ENCODE measurements at places on chromosomes 2 and 18.

DNA sequence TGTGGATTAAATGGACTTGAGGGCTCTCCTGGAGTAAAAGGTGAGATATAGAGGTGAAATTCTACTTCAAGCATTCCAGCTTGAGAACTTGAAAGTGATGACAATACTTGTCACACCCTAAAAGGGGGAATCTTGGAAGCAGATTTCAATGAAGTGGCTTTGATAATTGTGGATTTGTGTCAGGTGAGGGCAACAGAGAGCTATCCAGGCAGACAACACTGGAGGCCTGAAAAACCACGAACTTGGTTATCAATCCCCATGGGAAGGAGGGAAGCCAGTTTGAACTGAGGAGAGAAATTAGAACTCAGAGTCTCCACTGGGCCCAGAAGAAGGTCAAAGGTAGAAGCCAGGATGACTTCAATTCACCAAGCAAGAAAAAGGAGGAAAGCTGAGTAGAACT lies 263.9 kb downstream of the FIGN start:
- no peak for DNase-seq

- DNase-seq = no peak
Observed at GRCh38 chr2:48319863-48320262, 210.1 kb upstream of the STON1 start.

- DNase-seq = no peak
Observed at GRCh38 chr18:64401268-64402060, 252.6 kb upstream of the LINC00305 start.

GRCh38 chr2:233990261-233990798 lies 60.2 kb upstream of the SPP2 start:
- DNase-seq = no peak

- peak; percentile 44 for DNase-seq
Observed at GRCh38 chr2:197920592-197921201, 116.3 kb downstream of the PLCL1 start.

DNA sequence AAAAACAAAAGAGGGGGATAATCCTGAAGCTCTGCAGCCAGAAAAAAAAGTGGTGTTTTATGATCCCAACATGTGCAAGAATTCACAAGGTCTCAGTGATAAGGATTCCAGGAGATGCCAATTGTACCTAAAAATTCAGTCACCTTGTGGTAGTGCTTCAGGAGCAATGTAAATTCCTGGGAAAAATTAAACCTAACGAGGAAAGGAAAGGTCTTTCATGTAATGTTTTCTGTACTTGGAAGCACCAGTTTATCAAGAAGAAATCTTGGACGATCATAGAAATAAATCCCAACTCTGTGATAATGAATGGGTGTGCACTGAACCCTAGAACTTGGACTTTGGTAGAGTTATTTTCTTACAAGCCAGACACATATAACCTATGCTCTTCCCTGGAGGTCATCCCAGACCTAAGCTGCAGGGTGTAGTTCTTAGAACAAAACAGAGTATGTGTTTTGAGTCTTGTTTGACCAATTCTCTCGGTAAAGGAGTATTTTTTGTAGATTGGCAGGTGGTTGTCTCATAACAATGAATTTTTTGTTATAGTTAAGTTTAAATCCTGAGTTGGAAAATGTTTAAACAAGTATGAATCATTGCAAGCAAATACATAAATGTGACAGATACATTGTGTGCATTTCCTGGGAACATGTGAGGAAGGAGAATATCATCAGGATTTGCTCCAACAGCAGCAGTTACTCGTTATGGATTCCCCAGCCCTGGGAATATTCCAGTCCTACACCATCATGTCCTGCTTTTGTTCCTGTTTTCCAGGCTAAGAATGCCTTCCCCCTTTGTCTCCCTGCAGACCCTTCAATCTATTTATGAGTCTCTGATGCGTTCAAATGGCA lies 224.6 kb downstream of the NAPG start:
- no peak for DNase-seq

- DNase-seq = peak; percentile 50
Observed at GRCh38 chr2:50535971-50536759, 495.8 kb downstream of the NRXN1 start.

GRCh38 chr2:741195-741496 lies 63.9 kb upstream of the TMEM18 start:
- no peak for DNase-seq

- DNase-seq = no peak
Observed at GRCh38 chr2:176152350-176153181, 1.2 kb downstream of the HOXD4 start.

DNA sequence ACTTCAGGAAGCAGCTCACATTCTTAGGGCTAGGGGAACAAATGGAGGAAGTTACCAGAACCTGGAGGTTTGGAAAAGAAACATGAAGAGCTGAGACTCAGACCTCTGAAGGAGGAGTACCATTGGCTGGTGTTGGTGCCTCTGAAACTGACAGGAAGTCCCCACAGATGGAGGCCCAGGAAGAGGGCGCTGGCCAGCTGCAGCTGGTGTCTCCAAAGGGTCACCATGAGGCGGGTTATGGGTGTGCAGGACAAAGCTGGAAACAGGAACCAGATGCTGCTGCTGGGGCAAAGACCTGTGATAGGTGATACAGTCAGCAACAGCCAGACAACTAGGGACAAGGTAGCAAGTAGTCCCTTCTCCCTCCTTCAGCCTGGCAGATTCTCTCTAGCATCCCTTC lies 136.5 kb upstream of the SERPINE2 start:
- peak; percentile 16 for DNase-seq
